ENCODE measurements at places on chromosomes 11 and 22.

DNA sequence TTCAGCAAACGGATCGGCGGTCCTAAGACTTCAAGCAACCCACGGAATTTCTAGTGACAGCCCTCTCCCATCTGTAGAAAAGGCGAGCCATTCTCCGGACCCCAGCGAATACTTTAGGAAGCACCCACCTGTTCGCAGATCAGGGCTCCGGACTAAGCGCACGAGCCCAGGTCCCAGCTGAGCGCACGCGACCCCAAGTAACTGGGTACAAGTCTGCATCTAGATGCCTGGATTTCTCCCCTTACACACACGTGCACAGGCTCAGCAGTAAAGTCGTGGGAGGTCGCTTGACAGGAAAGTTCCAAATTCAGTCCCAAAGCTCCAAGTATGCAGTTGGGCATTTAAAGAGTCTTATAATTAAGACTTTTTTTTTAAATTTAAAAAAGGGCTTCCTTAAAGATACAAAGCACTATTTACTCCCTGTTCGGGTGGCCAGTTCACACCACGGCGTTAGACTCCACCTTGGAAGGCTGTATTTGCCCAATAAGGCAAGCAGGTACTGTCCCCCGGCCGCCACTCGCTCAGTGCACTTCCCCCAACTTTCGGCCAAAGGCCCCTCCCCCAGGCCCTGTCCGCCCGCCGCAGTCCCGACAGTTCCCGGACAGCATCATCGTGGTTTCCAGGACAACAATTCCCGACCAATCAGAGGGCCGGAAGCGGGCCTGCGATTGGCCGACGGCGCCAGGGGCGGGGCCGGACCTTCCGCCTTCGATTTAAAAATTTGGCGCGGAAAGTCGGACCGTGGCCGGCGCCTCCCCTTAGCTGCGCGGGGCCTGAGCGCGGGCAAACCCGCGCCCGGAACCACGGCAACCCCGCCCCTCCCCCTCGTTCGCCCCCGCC lies at the start of gene E2F8:
TSS of gene E2F8 (minus strand) at position 526 of the 840 bp plus-strand sequence. CDS start 824 bp downstream, outside the sequence.
- DNase-seq = peak; percentile 96

GRCh38 chr11:10498426-10499250 lies 42.3 kb downstream of the RNF141 start:
- no peak for DNase-seq

GRCh38 chr22:48926643-48927042 lies 901.0 kb downstream of the BRD1 start:
- DNase-seq = no peak

DNA sequence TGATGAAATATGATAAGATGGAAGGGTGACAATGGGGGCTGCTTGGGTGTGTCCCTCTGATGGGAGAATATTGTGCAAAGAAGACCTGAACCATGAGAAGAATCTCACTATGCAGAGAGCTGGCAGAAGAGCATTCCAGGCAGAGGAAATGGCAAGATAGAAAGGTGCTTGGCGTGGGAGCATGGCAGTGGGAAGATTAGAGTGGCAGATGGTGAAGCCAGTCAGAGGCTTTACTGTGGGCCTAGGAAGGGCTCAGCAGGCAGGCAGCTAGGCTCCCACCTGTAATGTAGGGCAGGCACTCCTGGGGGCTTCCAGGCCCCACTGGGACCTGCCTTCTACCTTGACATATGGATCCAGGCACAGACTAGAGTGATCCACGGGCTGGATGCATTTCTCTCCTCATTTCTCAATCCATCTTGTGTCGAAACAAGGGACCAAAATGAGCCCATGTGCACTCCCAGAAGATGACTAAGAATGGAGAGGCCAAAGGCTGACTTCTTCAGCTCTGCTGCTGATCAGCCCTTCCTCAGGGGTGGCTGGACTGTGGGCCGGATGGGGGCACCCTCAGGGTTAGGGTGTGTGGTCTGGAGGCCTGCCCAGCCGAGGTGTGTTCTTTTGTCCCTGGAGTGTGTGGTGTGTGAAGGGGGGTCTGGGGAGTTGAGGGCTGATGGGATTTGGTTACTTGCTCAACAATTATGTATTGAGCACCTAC lies 88.3 kb downstream of the TSPAN18 start:
- no peak for DNase-seq

- DNase-seq = peak; percentile 15
These were observed 72.3 kb downstream of the PPP6R3 start for GRCh38 chr11:68532727-68533369.

DNA sequence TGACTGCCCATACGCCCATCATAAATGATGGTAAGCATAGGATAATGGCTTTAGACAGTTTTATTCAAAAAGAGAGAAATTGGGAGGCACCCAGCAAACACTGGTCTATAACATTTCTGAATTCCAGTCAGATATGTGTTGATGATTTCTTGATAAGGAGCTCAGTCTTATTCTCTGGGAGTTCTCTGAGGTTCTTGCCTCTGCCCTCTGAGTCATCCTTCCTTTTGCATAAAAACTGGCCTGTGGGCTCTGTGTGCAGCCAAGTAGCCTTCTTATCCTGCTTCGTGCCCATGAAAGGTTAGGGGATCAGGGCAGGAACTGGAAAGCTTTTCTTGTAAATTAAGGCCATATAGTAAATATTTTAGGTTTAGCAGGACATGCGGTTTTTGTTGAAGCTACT lies 48.9 kb downstream of the FAR1 start:
- no peak for DNase-seq

DNA sequence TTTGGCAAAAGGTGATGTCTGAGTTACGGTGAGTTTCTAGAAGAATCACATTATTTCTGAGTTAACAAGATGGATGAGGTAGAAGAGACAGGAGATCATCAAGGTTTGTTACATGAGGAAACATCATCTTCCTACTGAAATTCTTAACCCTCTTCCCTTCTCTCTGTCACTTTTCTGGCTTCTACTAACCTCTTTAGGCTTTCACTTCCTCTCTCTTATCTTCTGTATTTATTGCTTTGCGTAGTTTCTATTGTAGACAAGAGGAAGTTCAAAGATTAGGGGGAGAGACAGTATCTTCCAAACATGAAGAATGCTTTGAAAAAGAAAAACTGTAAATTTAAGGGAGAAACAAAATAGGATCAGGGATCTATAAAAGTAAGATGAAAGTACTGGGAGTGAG lies 75.4 kb downstream of the TRPC6 start:
- no peak for DNase-seq

GRCh38 chr11:88418508-88418907 lies 81.0 kb upstream of the CTSC start:
- peak; percentile 59 for DNase-seq

- DNase-seq = no peak
These were observed 455.6 kb downstream of the BRD1 start for GRCh38 chr22:49372111-49372529.

- no peak for DNase-seq
These were observed 3.7 kb downstream of the SSTR3 start for GRCh38 chr22:37208401-37209139.

- DNase-seq = no peak
These were observed 36.3 kb downstream of the MMP7 start for GRCh38 chr11:102494216-102494615.

- no peak for DNase-seq
These were observed 20.0 kb downstream of the GUCY1A2 start for GRCh38 chr11:106998116-106998915.

Data from NCI-H2029 (cell line).